ENCODE measurements at places on chromosomes 7 and 10. TPM values are rescaled to one million over a fixed set of nuclear protein-coding genes. Genes with fewer than 3 reads are reported as not detected.

The TUBGCP2 gene
- polyA plus RNA-seq, result 35.6 TPM

GRCh38 chr7:5694912-5695726 lies 86.3 kb downstream of the RNF216 start:
- no peak for DNase-seq

The XRCC2 gene
- polyA plus RNA-seq, result 0.33 TPM

DNA sequence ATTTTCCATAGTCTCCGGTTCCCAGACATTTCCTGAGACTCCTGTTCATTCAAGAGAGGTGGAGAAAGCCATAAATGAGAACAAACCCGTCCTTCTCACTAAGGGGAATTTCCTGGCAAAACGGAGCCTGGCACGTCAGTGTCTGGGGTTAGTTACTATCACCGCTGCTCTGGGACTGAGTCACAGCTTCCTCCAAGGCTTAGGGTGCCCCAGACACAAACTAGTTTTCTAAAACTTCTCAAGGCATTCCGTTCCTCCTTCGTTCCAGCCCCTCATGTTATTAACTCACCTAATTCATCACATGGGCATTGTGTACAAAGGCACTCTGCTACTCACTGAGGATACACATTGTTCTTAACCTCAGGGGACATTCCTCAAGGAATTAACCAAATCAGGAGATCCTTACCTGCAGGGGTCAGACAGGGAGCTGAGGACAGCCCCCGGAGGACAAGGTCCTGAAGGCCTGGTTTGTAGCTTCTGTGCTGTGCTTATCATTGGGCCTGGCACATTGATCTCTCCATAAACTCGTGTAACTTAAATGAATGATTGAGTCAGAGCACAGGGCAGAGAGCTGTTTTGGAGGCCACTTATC lies 103.0 kb upstream of the KLF6 start:
- DNase-seq, result no peak

The EBLN1 gene
- polyA plus RNA-seq, result not detected

DNA sequence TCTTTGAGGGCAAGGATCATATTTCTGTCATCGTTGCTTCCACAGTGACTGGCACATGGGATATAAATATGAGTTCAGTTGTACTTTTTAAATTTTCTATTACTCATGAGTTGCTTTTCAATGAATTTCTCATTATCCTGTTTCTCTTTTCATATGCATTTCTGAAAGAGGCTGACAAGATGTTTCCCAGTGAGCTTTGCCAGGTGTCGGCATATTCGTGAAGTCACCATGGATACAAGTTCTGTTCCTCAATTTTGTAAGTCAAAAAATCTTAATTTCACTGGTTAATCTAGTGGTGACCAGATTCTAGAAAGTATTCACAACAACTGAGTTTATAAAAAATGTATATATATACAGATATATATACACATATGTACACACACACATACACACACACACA lies 55.7 kb upstream of the GNAI1 start:
- DNase-seq, result no peak

DNA sequence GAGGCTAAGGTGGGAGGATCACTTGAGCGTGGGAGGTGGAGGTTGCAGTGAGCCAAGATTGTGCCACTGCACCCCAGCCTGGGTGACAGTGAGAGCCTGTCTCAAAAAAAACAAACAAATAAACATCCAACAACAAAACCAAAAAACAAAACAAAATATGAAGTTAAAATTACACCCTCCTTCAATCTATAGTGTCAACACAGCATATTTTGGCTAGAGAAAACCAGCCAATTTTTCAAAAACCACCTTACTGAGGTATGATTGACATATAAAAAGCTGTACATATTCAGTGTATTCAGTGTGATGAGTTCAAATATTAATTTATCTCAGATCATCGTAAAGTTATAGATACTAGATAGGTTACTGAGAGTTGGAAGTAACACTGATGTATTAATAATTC lies 102.4 kb downstream of the ICA1 start:
- DNase-seq, result no peak

- no peak for DNase-seq
Observed at GRCh38 chr10:128215733-128216132, 89.5 kb upstream of the MKI67 start.

The C10orf88 gene
- polyA plus RNA-seq, result 6.0 TPM

GRCh38 chr7:144001543-144001942 lies 1.4 kb downstream of the OR6B1 start:
- DNase-seq, result no peak

GRCh38 chr7:69203871-69204270 lies 394.4 kb upstream of the AUTS2 start:
- no peak for DNase-seq

- DNase-seq, result no peak
Observed at GRCh38 chr10:18959369-18959768, 89.2 kb upstream of the MALRD1 start.

Data from urinary bladder (tissue), 4 donors.